ENCODE measurements at places on chromosomes 6 and 20.

DNA sequence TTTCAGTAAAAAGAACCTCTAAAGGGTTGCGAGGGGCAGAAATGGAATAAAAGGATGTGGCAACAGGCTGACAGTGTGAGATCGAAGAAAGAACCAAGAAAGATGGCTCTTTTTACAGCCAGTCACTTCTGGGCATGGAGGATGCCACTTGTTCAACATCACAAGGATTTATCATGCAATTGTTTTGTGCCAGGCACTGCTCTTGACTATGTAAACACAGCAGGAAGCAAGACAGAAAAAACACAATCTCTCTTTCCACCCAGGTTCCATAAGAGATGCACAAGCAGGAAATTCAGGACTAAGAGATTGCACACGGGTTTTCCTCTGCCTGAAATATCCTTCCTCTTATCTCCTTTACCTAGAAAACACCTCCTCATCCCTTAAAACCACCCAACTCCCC is 38.0 kb downstream of the FOXA2 start:
- no peak for DNase-seq

DNA sequence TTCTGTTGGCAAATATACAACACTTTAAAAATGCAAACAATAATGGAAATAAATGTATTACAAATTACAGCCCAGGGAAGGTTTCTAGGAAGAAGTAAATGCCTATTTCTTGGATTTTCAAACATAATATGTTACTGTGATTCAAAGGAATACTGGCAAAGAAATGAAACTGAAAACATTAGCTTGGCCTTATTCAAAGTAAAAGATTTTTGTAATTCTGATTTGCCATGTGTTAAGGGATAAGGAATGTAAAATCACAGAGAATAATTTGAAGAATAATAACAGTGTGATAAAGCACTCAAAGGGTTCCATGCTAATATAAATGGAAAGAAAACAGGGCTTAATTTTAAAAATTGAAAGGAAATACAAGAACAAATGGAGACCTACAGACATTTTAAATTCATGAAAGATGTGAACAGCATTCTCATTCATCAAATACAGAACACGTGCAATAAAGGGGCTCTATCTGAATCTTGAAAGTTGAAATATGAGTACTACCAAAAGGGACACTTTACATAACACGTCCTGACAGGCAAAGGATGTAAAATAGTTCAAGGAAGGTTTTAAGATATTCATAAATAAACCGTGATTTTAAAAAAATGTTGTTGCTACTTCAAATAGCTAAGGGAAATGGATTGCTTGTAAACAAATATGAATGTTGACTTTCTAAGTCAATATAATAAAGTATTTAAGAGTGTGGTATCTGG is 138.1 kb downstream of the RFPL4B start:
- no peak for DNase-seq

DNA sequence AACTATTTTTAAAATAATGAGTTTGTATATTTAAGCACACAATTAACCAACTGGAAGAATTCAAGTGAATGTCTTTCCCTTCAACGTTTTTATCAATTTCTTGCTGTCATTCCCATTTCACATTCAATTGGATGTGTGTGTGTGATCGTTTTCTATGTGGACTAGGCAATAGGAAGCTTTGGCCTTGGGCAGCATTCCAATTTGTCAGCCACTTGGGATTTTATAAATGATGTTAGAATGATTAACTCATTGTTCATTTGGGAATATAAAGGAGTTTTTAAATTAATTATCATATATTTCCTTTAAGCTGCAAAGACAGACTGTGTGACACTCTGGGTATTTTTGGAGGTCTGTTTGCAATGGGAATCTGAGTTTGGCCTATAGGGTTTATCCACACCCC is 162.4 kb downstream of the COL9A1 start:
- no peak for DNase-seq

DNA sequence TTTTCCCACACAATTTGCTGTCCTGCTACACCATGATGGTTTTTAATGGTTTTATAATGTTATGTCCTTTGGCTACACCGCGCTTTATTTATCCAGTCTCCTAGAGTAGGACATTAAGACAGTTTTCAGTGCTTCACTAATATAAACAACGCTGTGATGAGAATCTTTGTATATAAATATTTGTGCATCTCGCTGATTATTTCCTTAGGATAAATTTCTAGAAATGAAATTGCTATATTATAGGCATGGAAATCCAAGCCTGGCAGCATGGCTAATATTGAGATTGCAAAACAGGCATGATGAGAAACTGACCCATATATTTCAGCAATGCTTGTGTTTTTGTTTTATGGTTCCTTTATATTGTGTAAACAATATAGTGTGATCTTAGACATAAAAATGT is 81.4 kb upstream of the ATXN1 start:
- no peak for DNase-seq

GRCh38 chr6:55776113-55776512 is 99.3 kb downstream of the BMP5 start:
- no peak for DNase-seq

DNA sequence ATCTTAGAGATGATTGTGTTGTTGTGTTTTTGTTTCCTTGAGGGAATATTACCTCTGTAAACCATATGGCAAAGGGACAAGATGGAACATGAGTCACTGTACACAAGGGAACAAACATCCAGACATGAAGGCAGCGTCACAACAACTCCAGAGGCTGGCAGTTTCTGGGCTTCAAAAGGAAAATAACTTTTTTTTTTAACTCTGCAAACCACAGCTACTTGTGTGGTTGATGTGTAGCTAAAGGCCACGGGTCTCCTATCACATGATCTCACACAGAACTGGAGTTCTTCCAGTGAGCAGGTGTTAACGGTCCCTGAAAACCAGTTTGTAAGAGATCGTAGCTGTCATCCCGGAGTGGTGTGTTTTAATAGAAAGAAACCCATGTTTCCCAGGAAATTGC is 33.2 kb upstream of the HBS1L start:
- DNase-seq, result no peak

DNA sequence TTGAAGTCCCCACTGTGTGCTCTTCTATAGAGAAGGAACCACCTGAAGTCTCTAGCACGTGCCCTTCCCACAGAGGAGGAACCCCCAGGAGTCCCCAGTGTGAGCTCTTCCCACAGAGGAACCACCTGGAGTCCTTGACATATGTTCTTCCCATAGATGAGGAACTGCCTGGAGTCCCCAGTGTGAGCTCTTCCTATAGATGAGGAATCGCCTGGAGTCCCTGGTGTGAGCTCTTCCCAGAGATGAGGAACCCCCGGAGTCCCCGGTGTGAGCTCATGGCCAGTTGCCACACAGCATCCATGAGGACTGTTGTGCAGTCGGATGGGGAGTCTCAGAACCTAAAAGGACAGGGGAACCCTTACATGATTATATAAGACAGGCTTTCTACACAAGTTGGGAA is 158.1 kb upstream of the THBS2 start:
- DNase-seq, result no peak

DNA sequence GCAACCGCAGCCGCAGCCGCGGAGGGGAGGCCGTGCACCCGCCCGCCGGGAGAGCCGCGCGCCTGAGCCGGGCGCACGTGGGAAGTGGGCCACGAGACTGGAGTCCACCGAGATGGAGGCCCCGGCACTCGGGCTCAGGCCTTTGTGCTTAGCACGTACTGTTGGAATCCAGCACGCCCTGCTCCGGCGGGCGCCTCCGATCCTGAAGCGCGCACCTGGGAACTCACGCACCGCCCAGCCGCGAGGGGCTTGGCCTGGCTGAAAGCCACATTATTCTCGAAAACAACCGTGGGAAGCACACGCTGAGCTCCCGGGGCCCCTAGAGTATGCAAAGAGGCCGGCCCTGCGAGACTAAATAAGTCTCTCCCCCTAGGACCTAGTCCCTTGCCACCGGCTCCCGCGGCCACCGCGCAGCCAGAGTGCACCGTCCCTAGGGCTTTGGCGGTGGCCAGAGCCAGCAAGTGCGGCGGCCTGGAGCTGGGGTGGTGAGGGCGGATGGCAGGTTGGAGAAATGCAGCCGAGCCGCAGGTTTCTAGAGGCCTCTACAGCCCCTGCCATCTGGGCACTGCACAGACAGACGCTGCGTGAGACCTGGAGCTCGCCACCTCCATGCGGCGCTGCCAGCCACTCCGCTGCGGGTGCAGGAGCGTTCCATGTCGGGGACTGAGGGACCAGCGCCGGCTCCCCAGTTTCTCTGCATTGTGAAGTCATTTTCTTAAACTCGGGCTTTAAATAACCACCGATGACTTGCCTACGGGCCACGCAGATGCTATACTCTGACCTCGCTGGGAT is 42.0 kb upstream of the LY86 start:
- DNase-seq, result no peak

DNA sequence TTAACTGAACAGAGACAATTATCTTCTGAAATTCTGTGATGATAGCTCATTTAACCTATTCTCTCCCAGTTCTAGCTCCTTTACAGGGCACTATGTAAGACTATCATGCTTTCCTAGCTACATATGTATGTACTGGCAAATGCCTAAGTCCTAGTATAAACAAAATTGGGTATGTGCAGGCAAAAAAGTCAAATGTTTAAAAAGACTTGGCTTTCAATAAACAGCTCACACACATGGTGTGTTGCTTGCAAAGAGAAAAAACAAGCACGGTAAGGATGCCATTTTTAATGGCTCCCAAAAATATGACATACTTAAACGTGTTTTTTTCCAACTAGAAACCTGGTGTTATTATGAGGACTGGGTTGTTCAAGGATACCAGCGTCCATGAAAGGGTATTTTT is 44.8 kb downstream of the TOMM6 start:
- DNase-seq, result no peak

DNA sequence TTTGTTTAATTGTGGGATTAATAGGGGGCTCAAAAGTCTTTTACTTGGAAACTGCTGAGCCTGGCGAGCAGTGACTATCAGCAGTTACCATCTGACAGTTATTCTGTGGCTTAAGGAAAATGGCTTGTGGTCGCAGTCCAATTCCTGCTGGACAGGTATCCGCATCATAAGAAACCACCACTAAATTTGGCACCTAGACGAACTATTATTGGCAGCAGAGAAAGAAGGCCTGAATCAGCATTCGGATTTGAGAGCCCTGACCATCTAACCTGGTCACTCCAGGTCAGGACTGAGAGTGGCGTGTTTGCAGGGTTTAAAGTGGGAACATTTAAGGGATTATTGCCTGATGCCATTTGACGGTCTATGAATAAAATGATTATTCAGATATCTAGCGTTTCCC is 146.4 kb downstream of the RPS12 start:
- no peak for DNase-seq

- DNase-seq, result no peak
These were observed 18.4 kb upstream of the RBBP8NL start for GRCh38 chr20:62445553-62446340.

DNA sequence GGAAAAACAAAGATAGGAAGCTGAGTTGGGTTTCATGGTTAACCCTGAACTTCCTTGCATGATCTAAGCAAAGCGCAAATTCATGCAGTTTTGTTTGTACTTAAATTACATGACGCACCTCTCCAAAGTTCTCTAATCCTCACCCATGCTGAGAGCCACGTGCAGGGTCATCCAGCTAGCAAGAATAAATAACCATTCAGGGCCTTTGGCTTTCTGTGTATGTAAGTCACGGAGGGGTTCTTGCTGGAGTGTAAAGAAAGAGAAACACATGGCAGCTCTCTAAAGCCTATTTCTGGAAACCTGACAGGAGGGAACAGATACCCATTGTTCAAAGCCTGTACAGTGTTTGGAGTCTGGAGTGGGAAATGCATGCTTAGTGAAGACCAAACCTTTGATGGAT is 171.7 kb upstream of the CCN2 start:
- DNase-seq, result no peak

- no peak for DNase-seq
These were observed 31.5 kb upstream of the RHAG start for GRCh38 chr6:49668083-49668511.

DNA sequence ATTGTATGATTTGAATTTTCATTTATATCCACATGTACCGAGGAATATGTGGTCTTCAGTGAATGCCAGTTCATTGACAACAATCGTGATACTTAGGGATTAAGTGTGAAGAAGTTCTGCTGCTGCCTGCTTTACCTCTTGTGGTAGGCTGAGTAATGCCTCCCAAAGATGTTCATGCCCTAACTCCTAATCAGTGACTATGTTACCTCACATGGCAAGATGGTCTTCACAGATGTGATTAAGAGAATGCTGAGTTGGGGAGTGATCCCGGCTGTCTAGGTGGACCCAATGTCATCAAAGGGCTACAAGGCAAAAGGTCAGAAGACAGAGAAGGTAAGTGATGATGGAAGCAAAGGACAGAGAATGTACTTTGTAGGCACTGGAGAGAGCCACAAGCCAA is 181.0 kb downstream of the FOXC1 start:
- no peak for DNase-seq

DNA sequence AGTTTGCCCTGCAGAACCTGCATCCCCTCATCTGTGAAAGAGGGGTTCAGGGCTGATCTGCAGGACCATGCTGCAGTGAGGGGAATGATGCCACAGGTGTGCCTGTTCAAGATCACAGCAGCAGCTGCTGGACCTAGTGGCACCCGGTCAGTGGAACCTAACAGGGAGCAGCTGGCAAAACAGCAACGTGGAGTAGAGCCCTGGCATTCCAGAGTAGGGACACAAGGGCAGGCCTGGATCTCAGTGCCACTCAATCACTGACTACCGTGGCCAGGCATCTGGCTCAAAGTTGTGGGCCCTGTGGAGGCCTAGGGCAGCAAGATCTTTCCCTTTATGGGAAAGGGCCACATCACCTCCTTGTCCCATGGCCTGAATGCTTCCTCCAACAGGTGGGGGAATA is 62.2 kb downstream of the INSM1 start:
- no peak for DNase-seq

DNA sequence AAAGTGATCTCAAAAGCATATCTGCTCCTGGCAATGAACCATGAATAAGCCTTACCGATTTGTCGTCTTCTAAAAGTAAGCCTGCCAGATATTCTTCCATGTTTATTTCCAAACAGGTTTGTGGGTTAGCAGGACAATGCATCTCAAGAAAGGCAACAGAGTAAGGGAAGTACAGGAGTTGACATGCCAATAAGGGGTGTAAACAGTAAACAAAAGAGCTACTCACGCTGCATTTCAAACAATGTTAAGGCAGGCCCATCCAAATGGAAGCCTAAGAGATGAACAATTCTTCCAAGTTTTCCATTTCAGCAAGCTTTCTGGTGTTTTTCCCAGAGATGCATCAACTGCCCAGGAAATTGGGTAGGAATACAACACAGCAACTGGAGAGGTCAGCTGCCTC is 27.8 kb upstream of the CRIP3 start:
- DNase-seq, result no peak

GRCh38 chr6:46468403-46469010 is 22.7 kb downstream of the RCAN2 start:
- no peak for DNase-seq

GRCh38 chr6:57027301-57027700 is 19.2 kb upstream of the KIAA1586 start:
- DNase-seq, result no peak

DNA sequence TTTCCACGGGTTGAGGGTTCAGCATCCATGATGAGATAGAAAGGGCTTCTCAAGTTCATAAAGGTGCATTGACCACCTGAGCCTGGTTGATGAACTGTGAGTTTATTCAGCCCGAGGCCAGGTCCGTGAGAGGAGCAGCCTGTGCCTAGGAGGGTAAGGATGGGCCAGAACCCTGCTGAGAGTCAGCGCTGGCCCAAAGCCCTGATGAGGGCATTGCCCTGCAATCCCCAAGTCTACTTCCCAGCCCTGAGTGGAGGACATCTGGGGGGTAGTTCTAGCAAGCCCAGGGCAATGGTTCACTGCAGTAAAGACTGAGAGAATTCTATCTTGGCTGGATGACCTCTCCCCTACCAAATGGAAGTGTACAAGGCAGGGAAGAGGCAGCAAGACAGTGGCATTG is 123.3 kb upstream of the NXT1 start:
- DNase-seq, result no peak

GRCh38 chr6:124669713-124670480 is 292.3 kb upstream of the RNF217 start:
- DNase-seq, result no peak
